ENCODE measurements at places on chromosomes 1 and 21.

DNA sequence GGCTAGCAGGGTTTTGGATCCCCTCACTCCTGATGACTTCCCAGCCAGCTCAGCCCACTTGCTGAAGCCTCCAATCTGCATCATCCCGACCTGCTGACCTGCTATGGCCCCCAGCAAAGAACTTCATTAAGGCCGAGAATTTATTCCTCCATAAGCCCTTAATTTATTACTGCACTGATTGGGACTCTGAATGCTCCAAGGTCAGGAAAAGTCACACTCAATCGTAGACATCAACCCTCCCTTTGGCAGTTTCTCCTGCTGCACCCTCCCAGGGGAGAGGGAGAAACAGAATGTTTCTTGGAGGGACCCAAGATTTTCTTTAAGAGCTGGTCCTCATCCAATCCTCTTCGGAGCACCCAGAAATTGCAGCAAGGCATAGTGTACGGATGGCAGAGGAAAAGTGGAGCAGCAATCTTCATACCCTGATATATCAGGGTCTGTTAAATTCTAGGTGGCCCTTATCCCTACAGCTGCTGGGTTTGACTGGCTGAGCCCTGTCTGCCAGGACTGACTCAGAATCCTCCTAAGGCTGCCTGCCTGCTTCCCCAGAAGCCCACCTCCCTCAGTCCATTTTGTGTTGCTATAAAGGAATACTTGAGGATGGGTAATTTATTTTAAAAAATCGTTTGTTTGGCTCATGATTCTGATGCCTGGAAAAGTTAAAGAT is 62.2 kb downstream of the DMAP1 start:
- no peak for DNase-seq

DNA sequence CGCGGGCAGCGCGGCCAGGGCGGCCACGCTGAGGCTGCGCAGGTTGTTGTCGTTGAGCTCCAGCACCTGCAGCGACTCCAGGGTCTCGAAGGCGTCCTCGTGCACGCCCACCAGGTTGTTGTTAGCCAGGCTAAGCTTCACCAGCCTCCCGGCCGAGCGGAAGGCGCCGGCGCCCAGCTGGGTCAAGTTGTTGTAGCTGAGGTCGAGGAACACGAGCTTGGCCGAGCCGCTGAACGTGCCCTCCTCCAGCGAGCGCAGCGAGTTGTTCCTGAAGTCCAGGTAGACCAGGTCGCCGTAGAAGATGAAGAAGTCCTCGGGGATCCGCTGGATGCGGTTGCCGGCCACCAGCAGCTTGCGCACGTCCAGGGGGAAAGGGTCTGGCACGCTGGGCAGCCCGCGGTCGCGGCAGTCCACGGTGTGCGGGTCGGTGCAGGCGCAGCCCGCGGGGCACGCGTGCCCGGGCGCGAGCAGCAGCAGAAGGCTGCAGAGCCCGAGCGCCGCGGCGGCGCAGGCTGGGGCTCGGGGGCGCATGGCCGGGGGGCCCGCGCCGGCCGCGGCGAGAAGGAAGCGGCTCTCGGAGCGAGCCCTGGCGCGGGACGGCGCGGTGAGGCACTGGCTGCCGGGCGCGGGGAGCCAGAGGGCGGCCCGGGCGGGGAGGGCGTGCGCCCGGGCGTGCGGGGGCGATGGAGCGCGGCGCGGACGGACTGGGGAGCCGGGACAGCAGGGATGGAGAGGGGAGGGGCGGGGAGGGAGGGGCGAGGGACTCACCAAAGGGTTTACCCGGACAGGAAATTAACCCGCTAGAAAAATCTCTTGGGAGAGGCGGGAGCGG is 524 bp downstream of the LRRC38 start:
- DNase-seq, result no peak

GRCh38 chr1:167543199-167543990 is 10.2 kb downstream of the CREG1 start:
- no peak for DNase-seq

DNA sequence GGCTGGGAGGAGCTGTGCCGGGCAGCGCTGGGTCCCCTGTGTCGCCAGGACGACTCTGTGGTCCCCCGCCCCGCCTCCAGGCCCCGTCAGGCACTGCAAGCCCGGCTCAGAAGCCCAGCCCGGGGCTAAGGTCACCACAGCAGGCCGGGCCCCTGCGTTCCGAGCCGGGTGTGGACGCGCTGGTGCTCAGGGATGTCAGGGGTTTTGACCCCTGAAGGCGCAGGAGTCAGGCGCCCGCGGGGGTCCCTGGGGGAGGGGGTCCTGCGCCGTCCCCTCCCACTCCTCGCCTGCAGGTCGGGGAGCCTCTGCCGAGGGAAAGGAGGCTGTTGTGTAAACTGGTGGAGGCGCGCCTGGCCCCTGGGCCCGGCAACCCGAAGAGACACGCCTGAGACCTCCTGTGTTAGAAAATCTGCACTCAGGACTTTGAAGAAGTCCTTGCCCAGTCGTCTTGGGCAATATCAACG is 23.7 kb upstream of the TMEM54 start:
- no peak for DNase-seq

DNA sequence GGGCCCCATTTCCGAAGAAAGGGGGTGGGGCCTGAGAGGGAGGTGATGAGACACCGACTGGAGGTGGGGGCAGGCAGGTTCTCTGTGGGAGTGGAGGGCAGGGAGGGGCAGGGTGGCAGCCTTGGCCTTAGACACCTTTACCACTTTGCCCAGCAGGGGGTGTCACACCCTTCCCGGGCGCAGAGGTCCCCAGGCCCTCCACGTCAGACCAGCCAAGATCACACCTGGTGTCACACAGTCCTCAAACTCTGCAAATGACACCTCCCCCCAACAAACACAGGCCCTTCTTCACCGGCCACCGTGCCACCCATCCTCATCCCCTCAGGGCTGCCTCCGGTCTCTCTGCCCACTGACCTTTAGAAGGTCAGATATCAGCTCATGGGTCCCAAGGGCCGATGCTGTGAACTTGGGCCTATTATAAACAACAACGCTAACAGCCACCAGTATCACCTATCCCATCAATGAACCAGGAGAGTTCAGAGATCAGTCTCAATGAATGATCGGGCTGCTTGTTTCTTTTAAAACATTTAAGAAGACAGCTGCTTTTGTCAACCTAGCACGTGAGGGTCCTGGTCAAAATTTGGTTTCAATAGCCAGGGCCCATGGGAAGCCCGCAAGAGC is 103.9 kb downstream of the CASZ1 start:
- DNase-seq, result peak; percentile 49

DNA sequence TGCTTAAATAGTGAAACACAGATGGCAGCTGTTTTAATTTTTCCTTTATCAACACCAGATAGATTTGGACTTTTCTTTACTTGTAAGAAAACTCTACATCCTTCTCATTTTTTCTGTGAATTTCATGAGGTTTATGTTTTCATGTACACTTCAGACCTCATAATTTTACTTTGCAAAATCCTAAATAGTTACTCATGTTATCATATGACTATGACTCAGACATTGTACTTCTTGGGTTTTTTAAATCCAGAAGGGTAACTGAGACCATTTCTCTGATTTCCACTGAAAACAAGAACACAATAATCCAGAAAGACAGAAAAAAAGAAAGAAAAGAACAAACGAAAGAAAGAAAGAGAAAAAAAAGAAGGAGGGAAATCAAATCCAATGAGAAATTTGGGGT is 1021.6 kb downstream of the NCAM2 start:
- DNase-seq, result no peak

- DNase-seq, result no peak
These were observed 380.6 kb downstream of the SIPA1L2 start for GRCh38 chr1:232249339-232249738.

DNA sequence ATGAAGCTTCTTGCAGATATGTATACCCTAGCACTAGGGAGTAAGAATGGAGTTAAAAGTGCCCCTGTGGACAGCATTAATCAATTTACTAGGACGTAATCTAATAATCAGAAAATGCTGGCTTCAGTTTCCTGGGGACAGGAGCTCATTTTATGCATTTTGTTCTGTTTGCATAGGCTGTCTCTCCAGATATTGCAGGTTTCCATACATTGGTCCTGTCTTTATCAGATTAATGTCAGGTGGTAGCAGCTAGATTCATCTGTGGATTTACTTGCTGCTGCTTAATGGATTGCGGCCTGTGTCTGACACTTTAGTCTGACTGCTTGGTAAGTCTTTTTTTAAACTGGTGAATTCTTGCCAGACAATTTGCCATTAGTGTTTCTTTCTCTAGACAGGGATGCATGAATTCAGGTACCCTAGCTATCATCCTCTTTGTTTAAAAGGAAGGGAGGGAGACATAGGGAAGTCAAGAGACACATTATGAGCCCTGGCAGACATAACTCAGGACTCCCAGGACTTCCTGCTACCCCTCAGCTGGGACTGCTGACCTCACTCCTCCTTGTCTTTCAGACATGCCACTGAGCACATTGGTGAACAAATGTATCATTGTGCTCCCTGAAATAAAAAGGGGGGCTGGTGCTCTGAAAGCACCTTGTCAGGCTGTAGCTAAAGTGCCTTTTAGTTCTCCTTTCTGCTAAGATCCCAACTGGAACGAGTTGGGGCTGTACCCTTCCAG is 47.7 kb downstream of the NOS1AP start:
- no peak for DNase-seq

All from stimulated activated CD8-positive, alpha-beta memory T cell treated with anti-CD3 and anti-CD28 coated beads, Interleukin-15, amount 100 ng/mL, for 1 hour (primary cell).